GM23248 (cell line): ENCODE measurements at places on chromosomes 4 and X. TPM values are rescaled to one million over a fixed set of nuclear protein-coding genes. Genes with fewer than 3 reads are reported as not detected.

Gene CSAG1
- total RNA-seq, result not detected in 2 replicates

Gene LDB2
- 76.6 and 79.7 TPM in 2 replicates for total RNA-seq

Gene RPS6KA6
- 5.4 and 6.2 TPM in 2 replicates for total RNA-seq

Gene HGFAC
- not detected in 2 replicates for total RNA-seq

Gene SPP1
- 2.7 and 3.1 TPM in 2 replicates for total RNA-seq

Gene AFAP1
- 103 and 152 TPM in 2 replicates for total RNA-seq

Gene UGT2B10
- not detected in 2 replicates for total RNA-seq

Gene CLGN
- total RNA-seq, result 0.63 and 5.1 TPM in 2 replicates

Gene PLK4
- total RNA-seq, result 6.7 and 8.5 TPM in 2 replicates

Gene PPBP
- total RNA-seq, result not detected in 2 replicates

Gene SH3BGRL
- total RNA-seq, result 137 and 149 TPM in 2 replicates

Gene SHISA3
- total RNA-seq, result 0.65 TPM in 1 of 2 replicates, not detected in the other

Gene USP17L21
- not detected in 2 replicates for total RNA-seq
